AML-193 (cell line): ENCODE measurements at places on chromosomes 12 and 14.

DNA sequence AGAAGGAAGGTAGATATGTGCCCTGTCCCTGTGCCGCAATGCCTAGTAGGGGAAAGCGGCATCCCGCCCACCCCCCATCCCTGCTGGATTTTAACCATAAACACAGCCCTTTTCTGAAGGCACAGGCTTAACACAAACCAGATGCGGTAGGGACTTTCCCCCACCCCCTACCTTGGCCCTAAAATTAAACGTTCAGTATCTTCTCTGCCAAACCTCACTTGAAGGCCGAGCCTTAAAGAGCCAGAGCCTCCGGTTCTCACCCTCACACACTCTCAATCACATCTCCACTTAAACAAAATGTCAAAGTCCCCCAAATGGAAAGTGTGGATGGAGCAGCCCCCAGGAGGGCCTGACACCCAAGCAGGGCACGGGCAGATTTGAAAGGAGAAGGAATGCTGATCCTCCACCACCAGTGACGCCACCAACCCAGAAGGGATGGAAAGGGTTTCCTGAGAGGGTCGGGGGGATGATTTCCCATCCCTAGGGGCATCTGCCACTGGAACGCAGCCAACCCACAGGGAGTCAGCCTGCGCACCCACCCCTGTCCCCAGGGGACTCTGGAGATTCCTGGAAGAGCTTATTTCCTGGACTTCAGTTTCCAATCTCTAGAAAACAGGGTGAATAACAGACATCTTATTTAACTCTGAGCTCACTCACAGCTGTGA is 26.4 kb downstream of the ACTN1 start:
- DNase-seq, result no peak

- no peak for DNase-seq
Observed at GRCh38 chr12:128820723-128821432, 2.9 kb downstream of the SLC15A4 start.

DNA sequence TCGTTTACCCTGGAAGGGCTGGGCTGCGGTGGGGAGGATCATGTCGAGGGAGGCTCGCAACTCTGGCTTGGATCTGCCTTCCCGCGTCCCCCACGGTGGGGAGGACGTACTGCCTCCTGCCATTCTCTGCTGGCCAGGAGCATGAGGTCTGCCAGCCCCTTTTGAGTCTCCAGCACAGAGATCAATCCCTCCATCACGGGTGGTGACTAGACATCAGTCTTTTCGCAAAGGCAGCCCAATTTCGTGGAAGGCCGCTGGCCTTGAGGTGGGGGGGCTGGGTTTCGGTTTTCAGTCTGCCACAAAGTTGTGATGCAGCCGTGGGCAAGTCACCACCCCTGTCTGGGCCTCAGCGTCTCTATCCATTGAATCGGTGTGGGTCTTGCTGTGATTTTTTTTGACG is 62.2 kb downstream of the PRMT8 start:
- DNase-seq, result no peak

DNA sequence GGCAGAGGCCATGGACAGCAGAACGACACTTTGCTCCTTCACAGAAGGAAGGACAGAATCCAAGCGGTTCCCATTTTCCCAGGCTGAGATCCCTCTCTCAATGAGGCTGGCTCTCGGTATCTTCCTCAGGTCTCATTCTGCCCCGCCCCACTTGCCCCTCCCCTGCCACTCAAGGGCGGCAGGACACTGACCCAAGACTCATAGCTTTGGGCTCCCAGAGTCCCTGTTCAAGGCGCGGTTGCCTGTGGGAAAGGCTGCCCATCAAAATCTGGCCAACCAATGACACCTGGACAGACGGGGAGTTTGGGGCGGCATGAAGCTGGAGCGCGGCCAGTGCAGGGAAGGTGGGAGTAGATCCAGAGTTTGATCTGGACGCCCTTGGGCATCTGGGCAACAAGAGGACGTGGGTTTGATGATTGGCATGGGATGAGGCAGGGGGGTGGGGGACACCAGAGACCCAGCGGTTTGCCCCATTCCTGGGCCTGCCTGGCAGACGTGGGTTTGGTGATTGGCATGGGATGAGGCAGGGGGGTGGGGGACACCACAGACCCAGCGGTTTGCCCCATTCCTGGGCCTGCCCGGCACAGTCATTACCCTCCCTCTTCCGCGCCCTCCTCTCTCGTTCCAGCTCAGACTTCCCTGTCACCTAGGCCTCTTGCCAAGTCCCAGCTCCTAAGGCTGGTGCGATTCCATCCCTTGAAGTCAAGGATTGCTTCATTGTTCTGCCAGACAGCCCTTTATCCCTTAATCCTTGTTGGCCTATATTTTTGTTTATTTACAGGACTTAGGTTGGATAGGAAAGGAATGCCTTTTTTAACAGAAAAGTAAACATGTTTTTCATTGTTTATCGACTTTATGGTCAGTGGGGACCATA is 92.1 kb downstream of the NINJ2 start:
- no peak for DNase-seq

DNA sequence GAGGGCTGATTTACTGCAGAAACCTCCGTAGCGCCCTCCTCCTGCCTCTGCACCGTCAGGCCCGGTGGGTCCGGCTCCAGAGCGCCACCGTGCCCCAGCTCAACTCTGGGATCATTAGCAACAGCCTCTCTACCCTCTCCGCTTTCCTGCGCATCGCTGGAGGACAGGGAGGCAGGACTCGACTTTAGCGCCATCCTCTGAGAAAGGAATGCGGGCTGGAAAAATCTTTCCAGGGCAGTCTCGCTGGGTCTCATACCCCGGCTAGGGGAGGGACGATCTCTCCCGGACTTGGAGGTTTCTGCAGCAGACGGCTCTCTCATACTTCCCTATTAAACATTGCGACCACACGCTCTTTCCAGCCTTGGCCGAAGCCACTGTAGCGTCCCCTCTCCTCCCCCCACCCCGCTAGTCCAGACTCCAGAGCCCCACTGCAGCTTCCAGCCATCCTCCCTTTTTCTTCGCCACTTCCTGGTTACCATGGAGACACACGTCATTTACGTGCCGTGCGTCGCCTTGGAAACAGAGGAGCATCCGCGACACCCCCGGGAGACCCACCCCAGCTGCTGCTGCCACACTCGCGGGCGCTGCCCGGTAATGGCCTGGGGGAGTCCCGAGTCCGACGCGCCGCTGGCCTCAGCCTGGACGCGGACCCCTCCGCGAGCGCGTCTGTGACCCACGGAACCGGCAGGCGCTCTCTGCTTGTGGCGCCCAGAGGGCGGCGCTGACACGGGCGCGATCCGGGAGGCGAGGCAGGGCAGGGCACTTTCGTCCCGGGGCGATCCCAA is at the start of gene CCDC184:
Gene CCDC184 (plus strand): TSS at position 554 of the 785 bp plus-strand sequence. CDS start 479 bp downstream, outside the sequence.
- DNase-seq, result peak; percentile 23
